ENCODE measurements at places on chromosomes 12 and 14.

DNA sequence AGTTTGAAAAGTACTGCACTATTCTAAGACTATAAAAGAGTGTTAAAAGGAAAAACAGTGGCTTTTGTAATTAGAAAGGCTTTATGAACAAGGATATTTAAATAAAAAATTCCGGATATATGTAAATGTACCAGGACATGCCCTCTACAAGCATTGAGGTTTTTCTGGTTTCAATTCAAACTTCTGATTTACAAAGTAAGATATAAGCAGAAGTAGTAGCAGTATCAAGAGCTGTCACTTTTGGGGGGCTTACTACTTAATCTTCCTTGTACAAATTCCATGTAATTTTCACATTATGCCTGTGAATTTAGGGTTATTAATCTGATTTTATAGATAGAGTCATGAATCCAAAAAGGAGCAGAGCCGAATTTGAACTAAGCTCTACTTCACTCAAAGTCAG lies 170.3 kb upstream of the ATP2B1 start:
- DNase-seq: no peak

DNA sequence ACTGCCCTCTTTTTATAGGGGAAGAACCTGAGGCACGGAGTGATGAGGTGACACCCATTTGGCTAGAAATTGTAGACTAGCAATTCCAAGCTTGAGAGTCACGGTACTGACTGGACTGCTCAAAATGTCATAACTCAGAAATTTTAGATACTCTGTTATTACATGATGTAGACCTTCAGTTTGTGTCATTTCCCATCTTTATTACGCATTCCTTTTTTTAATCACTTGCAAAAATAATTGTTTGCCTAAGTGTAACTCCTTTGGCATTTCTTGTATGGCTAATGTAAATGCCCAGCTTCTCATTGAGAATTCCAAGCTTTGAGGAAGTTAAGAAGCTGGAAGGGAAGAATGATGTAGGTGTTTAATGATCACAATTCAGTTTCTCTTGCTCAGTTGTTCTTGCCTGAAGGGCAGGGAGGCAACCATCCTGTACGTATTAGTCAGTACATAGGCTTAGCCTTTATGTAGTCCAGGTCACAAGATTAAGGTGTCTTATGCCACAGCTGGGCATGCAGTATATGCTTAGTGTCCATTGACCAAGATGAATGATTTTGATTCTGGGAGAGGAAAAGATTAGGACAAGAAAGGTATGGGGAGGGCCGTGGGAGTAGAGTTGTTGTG lies 68.2 kb upstream of the EVL start:
- no peak for DNase-seq

- no peak for DNase-seq
These were observed 67.2 kb upstream of the FAM181A start for GRCh38 chr14:93859957-93860356.

DNA sequence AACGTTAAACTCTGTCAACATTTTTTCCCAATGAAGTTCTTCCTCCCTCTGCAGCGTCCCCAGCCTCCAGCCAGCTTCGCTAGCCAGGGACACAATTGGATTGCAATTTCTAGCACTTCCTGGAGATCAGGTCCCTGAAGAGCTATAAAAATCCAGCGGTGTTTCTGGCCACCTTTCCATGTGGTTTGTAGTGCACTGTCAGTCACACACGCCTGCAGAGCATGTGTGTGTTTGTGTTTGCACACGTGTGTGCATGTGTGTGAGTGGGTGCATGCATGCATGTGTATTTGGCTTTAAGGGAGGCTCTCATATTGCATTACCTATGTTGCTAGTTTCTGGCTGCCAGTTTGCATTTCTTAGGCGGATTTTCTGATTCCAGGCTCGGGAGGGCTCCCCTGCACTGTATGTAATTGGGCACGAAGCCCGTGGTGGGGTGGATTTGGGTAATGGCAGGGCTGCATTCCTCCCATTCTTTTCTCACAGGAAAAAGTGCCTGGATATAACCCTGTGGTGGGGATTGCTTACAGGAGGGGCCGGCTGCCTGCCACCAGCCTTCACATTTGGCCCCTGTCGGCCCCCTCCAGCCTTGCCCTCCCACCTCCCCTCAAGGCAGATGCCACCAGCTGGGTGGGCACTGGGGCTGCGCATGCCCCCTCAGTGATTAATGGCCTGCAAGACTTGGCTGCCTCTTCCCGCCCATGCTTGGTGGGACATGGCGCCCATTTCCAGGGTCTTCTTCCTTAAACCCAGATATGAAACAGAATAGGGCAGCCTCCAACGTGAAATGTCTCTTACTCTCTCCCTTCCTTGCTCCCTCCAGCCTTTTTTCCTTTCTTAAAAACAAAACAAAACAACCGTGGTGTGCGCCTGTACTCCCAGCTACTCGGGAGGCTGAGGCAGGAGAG lies 74.0 kb downstream of the TSPAN9 start:
- DNase-seq: no peak

GRCh38 chr12:77349689-77350370 lies 284.5 kb upstream of the E2F7 start:
- DNase-seq: no peak

DNA sequence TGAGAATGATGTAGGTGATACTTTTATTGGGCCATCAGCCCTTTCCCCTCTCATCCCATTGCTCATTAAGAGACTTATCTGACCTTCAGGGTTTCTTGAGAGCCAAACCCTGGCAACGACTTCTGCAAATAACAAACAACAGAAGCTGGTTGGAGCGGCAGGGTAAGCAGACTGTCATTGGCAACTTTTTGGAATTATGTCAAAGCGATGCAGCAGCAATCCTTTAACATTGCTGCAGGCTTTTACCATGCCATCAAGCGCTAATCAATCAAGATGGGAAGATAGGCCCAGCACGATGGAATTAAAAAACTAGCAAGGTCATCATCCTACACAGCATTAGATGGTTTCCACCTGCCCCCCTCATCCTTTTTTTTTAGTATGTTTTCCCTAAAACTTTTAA lies 406.1 kb upstream of the PDE3A start:
- no peak for DNase-seq

- DNase-seq: no peak
These were observed 328.1 kb downstream of the ATP23 start for GRCh38 chr12:58269476-58269875.

DNA sequence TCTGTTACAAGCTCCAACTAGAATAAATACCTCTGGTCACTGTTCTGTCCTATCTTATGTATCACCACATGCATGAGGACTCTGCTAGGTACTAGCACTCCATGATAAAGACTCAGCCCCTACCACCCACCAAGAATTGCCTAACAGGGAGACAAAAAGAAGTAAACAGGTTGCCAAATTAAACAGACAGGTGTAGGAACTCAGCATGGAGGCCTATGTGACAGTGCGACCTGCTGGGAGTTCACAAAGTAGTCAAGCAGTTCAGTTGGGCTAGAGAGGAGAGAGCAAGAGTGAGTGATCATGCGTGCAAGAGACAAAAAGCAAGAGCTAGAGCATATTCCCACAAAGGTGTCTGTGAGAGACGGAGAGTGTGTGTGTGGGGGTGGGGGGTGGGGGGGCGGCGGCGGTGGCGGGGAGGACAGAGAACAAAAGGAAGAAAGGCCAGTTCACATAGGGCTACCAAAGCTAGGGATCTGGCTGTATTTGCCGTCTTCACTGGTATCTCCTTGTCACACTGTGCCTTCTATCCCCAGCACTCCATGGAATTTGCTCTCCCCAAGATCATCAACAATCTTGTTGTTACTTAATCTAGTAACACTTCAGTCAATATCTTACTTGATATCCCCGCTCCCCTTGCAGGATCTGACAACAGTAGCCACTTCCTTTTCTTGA lies 81.2 kb downstream of the SPPL3 start:
- no peak for DNase-seq

DNA sequence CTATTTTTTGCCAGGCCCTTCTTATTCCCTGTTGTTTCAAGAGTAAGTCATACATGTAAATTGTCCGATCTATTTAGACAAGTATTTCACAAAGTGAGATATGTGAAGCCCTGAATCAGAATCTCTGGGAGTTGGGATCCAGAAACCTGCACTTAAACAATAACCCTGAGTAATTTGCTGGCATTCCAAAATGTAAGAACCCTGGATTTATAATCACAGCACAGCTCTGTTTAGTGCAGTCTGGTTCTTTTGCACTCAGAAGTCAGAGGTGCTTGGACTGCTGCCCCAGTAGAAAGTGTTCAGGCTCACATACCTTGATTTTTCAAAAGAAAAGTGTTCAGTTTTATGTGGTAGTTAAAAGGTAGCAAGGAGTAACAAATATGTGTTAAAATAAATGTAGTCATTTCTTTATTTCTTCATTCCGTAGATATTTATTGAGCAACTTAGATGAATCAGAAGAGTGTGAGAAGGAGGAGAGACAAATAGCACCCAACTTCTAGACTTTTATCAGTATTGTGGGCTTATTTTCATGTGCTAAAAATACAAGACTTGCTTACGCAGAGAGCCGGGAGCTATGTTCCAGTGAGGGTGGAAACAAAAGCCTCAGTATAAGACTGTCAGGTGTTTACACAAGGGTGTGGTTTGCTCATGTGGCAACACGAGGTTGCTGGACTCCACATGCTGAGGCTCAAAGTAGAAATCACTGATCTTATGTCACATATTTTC lies 70.1 kb downstream of the SYNE2 start:
- DNase-seq: peak; percentile 41

DNA sequence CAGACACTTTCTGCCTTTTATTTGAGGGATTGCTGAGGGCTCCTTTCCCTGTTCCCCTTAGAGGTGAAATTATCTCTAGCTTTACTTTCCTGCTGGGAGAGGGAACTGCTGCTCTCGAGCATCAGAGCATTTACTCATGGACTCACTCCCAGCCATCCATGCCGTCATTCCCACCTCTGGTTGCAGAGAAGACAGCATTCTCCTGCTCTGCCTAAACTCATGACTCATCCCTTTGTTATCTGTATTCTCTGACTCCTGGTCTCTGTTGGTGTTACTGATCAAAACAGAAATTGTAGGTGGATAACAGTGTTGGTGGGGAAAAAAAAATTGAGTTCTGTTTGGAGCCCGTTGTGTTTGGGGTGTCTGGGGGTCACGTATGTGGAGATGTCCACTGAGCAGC lies 159.3 kb downstream of the TTC8 start:
- peak; percentile 73 for DNase-seq

DNA sequence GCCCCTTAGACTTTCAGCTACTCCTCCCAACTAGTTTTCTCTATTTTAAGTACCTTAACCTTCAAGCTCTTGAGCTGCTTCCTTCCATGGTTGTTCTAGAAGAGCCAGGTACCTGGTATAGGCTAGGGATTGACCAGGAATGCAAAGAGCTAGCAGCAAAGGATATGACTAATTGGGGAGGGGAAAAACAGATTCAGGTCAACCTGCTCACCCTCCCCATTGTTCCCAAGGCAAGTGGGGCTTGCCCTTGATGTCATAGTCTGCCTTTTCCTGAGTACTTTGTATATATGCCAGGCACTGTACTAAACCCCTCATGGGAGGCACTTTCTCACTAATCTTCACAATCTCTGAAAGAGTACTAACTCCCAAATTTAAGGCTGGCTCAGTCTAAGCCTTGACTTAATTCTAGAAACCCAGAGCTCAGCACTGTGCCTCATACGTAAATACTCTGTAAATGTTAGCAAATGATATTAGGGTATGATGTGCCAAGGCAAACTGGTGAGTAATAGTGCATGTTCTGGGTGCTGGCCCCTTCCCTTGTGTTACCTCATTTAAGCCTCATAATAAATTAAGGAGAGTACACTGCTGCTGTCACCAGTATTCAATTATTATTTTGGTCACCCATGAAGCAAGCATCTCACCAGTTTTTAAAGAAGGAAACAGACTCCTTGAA lies 42.2 kb downstream of the SUDS3 start:
- no peak for DNase-seq

- DNase-seq: no peak
These were observed 63.6 kb upstream of the DLK1 start for GRCh38 chr14:100662879-100663760.

GRCh38 chr12:124923905-124924734 lies 9.7 kb upstream of the UBC start:
- DNase-seq: no peak

- peak; percentile 73 for DNase-seq
These were observed 75.2 kb downstream of the FIGNL2 start for GRCh38 chr12:51773145-51773869.

DNA sequence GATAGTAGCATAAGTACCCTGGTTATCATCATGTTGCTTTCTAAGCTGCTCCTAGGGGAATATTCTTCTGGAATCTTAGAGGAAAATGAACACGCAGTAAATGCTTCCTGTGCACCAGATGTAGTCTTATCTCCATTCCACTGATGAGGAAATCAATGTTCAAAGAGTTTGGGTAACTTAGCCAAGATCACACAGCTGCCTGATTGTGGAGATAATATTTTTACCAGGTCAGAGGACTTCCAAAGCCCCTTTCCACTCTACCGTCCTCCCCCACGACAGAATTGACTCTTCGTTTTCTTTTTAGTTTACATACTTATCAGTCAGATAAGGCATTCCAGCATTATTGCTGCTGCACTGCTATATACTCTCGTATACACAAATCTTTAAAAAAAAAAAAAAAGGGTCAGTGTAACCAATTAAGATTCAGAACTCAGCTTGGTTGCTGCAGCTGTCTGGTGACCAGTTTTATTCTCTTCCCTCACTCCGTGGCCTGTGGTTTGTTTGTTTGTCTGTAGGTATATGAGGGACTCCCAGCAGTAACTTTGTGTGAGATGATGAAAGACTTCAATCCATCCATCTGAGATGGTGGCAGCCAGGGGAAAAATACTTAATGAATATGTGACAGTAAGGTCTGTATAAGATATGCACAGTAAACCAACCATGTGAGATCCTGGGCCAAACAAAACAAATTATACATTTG lies 110.5 kb downstream of the TGFB3 start:
- no peak for DNase-seq

GRCh38 chr12:102885043-102885932 lies 31.8 kb downstream of the PAH start:
- DNase-seq: no peak

- no peak for DNase-seq
These were observed 594.4 kb downstream of the FLRT2 start for GRCh38 chr14:86124328-86124727.

DNA sequence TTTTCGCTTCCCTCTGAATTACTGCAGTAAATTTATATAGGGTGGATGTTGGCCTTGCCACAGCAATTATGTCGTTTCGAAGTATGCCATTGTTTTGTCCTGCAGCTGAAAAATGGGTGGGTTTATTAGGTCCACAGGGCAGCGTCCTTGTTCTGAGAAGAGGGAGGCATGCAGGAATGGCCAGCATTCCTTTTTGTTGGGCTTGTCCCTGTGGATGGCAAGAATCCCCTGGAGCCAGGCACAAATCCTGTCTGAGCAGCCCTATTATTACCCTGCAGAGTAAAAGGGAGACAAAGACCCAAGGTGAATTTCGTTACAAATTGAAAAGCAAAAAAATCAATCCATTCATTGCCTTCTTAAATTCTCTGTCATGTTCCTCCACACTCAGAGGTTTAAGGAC lies 88.1 kb downstream of the CHST11 start:
- DNase-seq: no peak

- DNase-seq: no peak
These were observed 115.4 kb upstream of the SCAF11 start for GRCh38 chr12:46105735-46106134.

GRCh38 chr12:78407722-78408121 lies 456.9 kb upstream of the SYT1 start:
- no peak for DNase-seq

- no peak for DNase-seq
These were observed 27.7 kb upstream of the AMIGO2 start for GRCh38 chr12:47107446-47107845.
